GM13976 (cell line): ENCODE measurements at places on chromosomes 2 and 18.

DNA sequence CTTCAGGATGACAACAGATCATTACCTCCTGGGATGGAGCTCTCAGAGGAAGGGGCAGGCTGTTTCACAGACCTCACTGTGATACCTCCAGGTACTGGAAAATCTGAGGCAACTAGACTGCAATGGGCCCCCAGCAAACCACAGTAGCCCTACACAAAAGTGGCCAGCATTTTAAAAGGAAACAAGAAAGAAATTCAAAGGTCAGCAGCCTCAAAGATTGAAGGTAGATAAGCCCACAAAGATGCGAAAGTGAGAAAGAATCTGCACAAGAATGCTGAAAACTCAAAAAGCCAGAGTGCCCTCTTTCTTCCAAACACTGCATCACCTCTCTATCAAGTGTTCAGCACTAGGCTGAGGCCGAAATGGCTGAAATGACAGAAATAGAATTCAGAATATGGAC, 499.5 kb upstream of the CHAC2 start:
- no peak for DNase-seq

GRCh38 chr2:161415987-161416707, at the start of gene TBR1:
TSS of gene TBR1 (plus strand) at chr2:161416297. CDS start at chr2:161416411, 114 bp downstream.
- peak; percentile 42 for DNase-seq

- no peak for DNase-seq
Observed at GRCh38 chr2:172607379-172607928, 51.6 kb downstream of the PDK1 start.

DNA sequence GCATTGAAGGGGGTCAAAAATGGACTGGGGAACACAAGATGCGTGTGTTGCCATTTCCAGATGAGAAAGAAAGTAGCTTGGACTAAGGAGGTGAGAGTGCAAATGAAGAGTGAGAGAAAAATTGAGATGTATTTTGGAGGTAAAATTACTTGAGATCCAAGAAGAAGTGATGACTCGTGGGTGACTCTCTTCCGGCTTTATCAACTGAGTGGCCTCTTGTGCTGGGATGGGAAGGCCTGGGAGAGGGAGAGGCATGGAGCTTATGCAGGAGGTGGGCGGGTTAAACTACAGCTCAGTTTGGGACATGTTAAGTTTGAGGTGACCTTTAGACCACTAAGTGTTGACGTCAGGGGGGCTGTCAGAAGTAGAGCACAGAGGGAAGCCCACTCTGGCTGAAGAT, 34.9 kb downstream of the SULT1C2 start:
- no peak for DNase-seq

DNA sequence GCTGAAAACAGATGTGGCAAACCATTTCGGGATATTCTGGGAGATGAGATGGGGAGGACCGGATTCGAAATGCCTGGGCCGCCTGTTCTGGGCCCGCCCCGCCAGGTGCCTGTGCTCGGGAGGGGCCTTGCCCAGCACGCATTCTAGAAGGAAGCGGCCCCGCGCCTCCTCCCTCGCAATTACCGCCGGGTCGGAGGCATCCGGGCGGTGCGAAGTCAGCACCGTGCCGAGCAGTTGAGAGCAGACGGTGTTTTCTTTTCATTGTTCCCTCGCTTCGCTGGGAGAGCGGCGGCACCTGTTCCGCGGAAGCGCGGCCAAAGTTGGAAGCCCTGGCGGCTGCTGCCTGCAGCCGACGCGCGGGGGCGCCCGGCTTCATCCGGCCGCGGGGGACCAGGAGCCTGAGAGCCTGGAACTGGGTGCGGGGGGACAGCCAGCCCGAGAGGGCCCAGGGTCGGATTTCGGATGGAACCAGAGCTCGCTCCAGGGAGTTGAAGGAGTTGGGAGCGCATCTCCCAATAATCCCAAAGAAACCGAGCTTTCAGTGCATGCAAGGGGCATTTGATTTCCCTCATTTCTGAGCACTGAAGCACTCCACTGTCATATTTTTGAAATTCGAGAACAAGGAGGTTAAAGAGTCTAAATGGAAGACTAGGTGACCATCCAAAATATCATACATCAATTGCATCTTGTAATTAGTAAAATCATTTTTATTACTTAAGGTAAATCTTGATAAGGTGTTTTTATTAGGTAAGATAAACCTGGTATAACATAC, 241.8 kb upstream of the RAB12 start:
- DNase-seq, result peak; percentile 66

- no peak for DNase-seq
Observed at GRCh38 chr2:177474998-177475397, 82.4 kb downstream of the AGPS start.

- no peak for DNase-seq
Observed at GRCh38 chr2:237253046-237253702, 160.8 kb downstream of the COL6A3 start.

- no peak for DNase-seq
Observed at GRCh38 chr18:55268628-55269275, 309.5 kb upstream of the CCDC68 start.

DNA sequence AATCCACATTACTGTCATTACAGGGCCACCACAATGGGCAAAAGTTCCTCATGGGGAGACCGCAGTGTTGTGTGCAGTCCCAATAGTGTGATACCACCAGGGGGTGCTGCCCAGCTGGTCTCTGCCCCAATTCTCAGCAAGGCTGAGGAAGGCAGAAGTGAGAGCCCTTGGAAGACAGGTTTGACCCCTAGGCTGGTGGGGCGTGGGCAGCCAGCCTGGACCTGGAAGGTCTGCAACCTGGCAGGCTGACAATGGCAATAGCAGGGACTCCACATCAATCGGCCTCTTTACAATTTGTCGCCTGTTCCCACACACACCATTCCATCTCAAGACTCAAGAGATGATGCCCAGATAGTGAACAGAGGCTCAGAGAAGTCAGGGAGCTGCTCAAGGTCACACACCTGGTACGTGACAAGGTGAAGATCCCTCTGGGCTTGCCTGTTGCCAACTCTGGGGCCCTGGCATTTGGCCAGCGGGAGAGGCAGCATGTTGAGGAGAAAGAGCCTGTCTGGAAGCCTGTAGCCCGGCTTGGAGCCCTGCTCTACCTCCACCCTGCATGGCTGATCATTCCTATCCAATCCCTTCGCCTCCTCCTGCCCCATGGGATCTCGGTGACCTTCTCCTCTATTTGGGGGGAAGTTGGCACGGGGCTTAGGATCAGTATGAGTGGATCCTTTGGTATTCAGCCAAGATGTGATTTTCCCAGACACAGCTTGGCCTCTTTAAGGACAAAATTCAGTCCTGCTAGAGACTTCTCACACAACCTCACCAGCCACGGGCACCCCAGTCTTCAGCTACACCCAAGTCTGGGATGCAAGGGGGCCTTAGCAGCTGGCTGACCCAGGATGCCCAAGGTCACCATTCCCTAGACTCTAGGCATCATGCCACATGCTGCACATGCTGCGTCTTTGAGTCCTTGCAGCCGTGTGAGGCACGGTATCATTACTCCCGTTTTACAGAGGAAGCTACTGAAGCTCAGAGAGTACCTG, 2.9 kb upstream of the ATOH8 start:
- DNase-seq, result peak; percentile 64

- DNase-seq, result no peak
Observed at GRCh38 chr2:95390272-95390880, 12.1 kb upstream of the FAHD2A start.

- no peak for DNase-seq
Observed at GRCh38 chr18:58761970-58762780, 90.9 kb downstream of the MALT1 start.

DNA sequence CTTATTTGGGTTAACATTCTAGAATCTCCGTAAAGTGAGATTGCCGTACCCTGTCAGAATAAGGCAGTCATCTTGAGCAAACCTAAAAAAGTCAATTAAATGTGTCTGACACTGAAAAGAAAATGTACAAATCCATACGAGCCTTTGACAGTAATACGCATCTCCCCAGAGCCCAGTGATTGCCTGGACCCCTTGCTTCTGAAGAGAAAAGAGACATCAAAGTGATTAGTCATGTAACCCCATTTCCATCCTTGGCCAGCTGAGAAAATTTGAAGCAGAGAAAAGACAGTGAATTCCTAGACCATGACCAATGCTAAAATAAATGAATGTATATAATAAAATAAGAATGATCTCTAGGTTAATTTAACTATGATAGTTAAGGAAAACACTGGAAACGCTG, 1499.4 kb downstream of the SUCLG1 start:
- DNase-seq, result no peak

- no peak for DNase-seq
Observed at GRCh38 chr18:48139431-48140347, 209.2 kb upstream of the SMAD2 start.

GRCh38 chr2:86199834-86200177, 549 bp downstream of the MRPL35 start:
- no peak for DNase-seq

GRCh38 chr2:232014681-232015080, 53.2 kb downstream of the DIS3L2 start:
- DNase-seq, result no peak

DNA sequence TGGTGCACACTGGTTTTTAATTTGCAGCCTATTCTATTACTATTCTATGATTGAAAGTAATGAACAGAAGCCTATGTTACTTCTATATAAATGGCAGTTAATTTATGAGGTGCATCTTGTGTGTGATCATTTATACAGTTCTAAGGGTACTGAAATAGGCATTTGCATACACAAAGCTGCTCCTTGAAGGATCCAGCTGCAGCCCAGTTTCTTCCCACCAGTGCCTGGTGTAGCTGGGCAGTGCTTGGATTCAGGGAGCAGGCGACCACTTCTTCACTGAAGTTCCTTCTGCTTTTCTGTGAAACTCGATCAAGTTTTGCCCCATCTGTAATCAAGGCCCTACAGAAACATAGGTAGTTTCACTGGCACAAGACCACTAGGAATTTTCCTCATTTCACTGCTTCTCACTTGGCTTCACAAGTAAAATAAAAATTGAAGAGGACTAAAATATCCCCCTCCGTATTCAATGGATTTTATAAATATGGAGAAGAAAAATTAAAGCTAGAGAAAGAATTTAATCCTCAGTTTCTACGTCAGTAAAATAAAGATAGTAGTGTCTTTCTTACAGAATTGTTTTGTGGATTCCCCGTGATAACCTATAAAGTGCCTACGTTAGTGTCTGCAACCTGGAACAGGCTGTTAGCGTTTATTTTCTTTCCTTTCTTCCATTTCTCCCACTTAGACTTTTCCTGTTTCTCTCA, 1.7 kb upstream of the LPIN2 start:
- no peak for DNase-seq

DNA sequence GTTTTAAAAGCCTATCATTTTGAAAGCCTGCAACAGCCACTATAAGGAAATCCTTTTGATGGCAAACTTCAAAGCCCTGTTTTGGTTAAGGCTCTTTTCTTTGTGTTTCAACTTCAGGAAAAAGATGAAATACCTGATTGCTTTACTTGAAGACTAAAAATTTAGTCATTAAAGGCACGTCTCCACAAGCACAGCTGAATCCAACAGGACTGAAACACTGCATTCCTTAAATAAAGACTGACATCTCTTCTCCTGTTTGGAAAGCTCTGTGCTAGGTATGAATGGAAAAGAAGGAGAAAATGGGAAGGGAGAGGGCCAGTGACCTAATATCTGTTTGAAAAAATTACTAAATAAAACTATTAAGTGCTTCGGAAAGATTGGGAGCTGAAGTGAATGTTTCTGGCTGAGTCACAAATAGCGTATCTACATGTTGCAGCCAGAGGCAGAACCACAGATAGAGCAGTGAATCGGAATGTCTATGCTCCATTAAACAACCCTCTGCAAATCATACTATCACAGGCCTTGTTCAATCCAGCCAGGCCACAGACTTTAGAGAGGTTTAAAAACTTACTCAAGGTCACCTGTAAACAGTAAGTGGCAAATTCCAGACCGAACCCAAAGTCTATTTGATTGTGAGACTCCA, 21.1 kb upstream of the RALBP1 start:
- no peak for DNase-seq

- peak; percentile 71 for DNase-seq
Observed at GRCh38 chr2:106192752-106193689, 1.1 kb downstream of the UXS1 start.

- no peak for DNase-seq
Observed at GRCh38 chr18:44979748-44980147, 299.1 kb downstream of the SETBP1 start.

- no peak for DNase-seq
Observed at GRCh38 chr18:79008356-79008940, 28.8 kb downstream of the SALL3 start.

- no peak for DNase-seq
Observed at GRCh38 chr18:26434887-26435286, 113.5 kb downstream of the KCTD1 start.

DNA sequence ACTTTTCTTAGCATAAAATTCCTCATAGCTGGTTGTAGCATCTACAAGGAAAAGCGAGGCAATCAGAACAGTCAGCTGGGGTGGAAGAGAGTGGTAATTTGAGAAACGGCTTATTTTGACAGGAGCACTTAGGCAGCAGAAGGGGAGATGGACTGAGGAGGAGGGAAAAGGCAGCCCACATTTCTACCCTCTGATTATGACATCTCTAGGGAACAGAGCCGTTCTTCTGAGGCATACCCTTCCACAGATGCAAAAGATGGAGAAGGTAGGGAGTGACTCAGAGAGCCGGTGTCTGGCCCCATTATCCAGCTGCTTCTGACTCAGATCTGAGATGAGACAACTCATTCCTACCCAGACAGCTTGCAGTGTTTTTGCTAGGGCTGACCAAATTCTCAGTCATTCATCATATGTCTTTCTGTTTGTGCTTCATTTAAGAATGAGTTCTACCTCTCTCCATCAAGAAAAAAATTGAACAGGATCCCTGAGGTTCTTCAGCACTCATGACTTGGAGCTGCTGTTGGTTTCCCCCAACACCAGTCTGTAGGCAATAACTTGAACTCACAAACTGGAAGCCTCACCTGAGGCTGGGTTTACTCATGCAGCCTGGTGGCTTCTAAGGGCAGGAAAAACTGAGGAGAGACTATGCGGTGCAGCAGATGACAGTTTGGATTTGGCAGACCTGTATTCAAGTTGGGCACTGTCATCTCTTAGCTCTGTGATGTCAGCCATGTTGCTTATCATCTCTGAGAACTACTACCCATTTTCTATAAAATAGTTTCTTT, 15.9 kb upstream of the SEC11C start:
- DNase-seq, result no peak

- DNase-seq, result no peak
Observed at GRCh38 chr18:23541349-23542093, 38.2 kb downstream of the RMC1 start.

- peak; percentile 41 for DNase-seq
Observed at GRCh38 chr2:37323781-37324535, 675 bp downstream of the PRKD3 start.

- DNase-seq, result no peak
Observed at GRCh38 chr2:32938934-32939333, 7.8 kb upstream of the LTBP1 start.

GRCh38 chr18:32284284-32284683, 94.4 kb downstream of the MEP1B start:
- no peak for DNase-seq

- DNase-seq, result no peak
Observed at GRCh38 chr2:51420511-51420910, 388.6 kb upstream of the NRXN1 start.
